HuH-7.5 (cell line): ENCODE measurements at places on chromosomes 1 and 21.

- DNase-seq = no peak
Observed at GRCh38 chr1:35112668-35113067, 33.5 kb downstream of the ZMYM1 start.

DNA sequence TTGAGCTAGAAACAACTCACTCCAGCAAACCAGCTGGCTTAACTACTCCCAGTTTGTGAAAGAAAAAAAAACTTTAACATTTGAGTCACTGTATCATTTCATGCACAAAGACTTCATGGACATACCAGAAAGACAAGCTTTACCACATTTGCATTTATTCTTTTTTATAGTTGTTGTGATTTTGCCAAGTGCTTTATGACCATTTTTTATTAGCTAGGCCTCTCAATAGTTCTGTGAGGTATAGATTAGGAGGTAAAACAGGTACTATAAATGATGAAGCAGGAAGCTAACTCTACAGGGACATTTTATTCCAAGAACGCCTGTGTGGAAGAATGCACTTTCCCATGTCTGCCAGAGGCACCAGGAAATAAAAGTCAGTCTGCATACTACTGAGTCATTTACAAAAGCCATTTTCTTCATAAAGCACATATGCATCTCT is 8.2 kb upstream of the DENND1B start:
- DNase-seq = no peak

GRCh38 chr1:196678510-196678884 is 26.7 kb downstream of the CFH start:
- DNase-seq = no peak

- DNase-seq = no peak
Observed at GRCh38 chr21:25583370-25584130, 23.7 kb downstream of the MRPL39 start.

GRCh38 chr1:81921344-81921743 is 120.6 kb downstream of the ADGRL2 start:
- no peak for DNase-seq

DNA sequence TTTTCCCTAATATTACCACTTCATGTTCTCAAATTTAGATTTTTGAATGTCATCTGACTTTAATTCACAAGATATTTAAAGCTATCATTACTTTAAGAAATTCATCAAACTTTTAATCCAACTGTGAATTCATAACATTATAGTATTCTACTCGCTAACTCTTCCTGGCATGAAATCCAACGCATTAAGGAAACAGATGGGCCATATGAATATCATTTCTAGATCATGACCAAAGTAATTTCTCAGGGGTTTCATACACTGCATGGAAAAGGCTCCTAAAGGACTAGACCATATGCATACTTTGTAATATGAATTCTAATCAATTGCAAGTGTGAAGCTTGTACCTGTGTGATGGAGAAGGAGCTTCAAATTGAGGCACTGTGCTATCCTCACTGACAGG is 72.4 kb downstream of the COP1 start:
- no peak for DNase-seq

DNA sequence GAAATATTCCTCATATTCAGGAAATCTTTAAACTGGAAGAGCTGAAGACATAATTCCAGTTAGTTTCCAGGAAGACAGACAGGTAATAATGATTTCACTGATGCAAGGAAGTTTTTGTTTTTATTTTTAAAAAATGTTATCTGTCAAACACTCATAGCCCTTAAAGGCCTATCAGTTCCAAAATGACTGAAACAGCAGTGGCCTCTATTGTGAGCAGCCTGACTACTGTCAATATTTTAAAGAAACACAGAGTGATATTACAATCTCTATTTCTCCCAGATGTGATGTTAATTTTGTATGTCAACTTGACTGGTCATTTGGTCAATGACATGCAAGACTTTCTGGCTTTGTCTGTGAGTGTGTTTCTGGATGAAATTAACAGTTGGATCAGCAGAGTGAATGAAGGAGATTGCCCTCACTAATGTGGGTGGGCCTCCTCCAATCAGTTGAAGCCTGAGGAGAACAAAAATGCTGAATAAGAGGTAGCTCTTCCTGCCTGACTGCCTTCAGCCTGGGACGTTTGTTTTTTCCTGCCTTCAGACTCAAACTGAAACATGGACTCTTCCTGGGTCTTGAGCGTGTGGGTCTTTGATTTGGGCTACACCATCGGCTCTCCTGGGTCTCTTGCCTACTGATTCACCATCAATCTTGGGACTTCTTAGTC is 31.3 kb upstream of the SLC30A10 start:
- no peak for DNase-seq

- DNase-seq = no peak
Observed at GRCh38 chr1:204615881-204616280, 69.7 kb downstream of the LRRN2 start.

GRCh38 chr21:39314143-39315027 is 953 bp upstream of the BRWD1 start:
- DNase-seq = peak; percentile 42

GRCh38 chr1:43171312-43171875 is 696 bp downstream of the EBNA1BP2 start:
- no peak for DNase-seq

GRCh38 chr1:181129771-181130606 is 41.5 kb downstream of the IER5 start:
- no peak for DNase-seq

GRCh38 chr1:20166051-20166450 is 19.8 kb upstream of the UBXN10 start:
- no peak for DNase-seq
